Endothelial cell (in vitro differentiated cells): ENCODE measurements at places on chromosomes 5 and 9. TPM values are rescaled to one million over a fixed set of nuclear protein-coding genes. Genes with fewer than 3 reads are reported as not detected.
A peak's percentile ranks its signal among the peaks of the same experiment; 100 is the strongest.

GRCh38 chr9:82333671-82334070 is 345.1 kb downstream of the SPATA31D1 start:
- H3K36me3 ChIP-seq, result no peaks in the 10 kb centered on the region
- H3K4me1 ChIP-seq, result peaks cover 6% of the 10 kb centered on the region
- peaks cover 2% of the 10 kb centered on the region for H3K27me3 ChIP-seq

DNA sequence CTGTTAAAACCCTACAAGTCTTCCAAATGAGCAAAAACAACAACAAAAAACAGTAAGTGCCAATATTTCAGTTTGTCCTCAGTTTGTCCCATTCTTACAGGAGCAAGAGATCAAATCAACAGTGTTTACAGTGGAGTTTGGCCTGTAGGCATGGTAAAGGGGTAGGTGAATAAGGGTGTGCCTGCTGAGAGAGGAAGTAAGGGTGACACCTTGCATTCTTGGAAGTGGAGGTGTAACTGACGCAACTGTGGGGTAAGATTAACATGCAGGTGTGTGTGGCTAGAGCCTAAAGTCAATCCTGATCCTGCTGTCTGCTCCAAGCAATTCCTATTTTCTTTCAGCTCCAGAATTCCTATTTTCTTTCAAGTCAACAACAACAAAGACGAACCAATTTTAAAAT is 43.4 kb downstream of the PFDN1 start:
- peaks cover 17% of the 10 kb centered on the region for H3K36me3 ChIP-seq
- no peak overlapping the region for H3K27ac ChIP-seq
- DNase-seq, result no peak
- peaks cover 9% of the 10 kb centered on the region for H3K4me1 ChIP-seq

GRCh38 chr9:32573821-32574220 is 862 bp upstream of the NDUFB6 start:
- peaks cover 6% of the 10 kb centered on the region for H3K36me3 ChIP-seq
- peak overlapping the region; percentile 95 for H3K27ac ChIP-seq
- H3K4me3 ChIP-seq, result peak overlapping the region; percentile 98
- H3K4me1 ChIP-seq, result peaks cover 14% of the 10 kb centered on the region

DNA sequence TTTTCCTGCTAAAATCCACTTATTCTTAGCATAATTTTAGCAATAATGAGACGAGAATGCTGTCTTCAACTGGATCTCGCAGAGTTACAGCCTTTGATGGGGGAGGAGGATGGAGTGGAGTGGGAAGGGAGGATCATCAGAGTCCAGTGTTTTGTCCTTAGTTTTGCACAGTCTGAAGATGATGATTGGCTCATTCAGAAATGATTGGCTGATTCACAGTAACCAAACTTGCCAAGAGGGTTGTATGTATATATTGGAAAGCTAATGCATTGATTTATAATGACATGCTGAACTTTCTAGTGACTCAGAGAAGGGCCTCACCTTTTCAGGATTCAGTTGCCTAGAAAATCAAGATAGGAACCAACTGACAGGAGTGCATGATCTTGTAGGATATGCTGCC is 448.0 kb downstream of the CCDC171 start:
- H3K27ac ChIP-seq, result no peak overlapping the region
- H3K27me3 ChIP-seq, result no peaks in the 10 kb centered on the region
- no peak for DNase-seq

DNA sequence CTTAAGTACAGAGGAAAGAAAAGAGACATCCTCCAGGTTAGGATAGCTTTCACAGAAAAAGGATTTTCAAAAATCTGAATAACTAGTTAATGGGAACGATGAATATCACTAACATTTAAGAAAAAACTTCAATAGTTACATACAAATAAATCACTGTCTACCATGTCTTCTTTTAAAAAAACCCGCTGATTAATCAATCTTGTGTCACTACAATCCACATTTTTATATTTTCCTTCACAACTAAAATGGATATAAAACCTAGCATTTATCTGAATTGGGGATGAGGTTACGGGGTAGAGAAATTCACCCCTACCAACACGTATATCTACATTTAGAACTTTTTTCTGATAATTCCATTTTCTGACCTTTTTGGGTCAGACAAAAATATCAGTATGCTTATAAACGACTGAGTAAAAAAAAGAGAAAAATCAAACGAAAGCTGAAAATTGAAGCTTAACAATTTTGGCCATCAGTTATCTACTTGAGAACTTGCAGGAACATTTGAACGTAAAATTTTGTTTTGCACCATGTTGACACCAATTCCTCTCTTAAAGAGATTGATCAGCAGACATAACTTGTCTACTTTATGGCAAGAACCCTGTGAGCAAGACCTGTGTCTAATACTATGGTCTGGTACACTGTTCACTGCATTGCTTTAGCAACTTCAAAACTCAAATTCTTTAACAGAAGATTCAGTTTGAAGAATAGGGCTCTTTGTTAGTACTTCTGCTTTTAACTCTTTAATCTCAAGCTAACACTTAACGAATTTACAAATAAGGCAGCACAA is 4.8 kb downstream of the NR3C1 start:
- H3K4me1 ChIP-seq, result peaks cover 13% of the 10 kb centered on the region
- no peak for DNase-seq
- no peaks in the 10 kb centered on the region for H3K27me3 ChIP-seq
- no peaks in the 10 kb centered on the region for H3K36me3 ChIP-seq
- H3K27ac ChIP-seq, result no peak overlapping the region

DNA sequence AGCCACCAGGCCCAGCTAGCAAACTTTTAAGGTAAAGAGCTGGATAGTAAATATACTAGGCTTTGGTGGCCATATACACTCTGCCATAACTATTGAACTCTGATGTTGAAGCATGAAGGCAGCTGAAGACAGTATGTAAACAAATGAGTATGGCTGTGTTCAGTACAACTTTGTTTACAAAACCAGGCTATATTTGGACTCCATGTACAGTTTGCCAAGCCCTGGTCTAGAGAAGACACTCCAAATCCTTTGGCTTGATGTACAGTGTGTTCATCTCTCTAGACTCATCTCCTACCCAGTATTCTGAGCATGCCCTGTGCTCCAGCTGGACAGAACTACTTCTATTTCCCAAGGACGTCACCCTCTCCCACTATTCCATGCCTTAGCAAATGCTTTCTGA is 54.3 kb upstream of the MEGF10 start:
- no peak overlapping the region for H3K27ac ChIP-seq
- H3K4me3 ChIP-seq, result no peak overlapping the region
- no peak for DNase-seq
- peaks cover 12% of the 10 kb centered on the region for H3K4me1 ChIP-seq
- H3K27me3 ChIP-seq, result no peaks in the 10 kb centered on the region

- no peaks in the 10 kb centered on the region for H3K27me3 ChIP-seq
- H3K4me3 ChIP-seq, result no peak overlapping the region
- no peak for DNase-seq
These were observed 14.3 kb downstream of the AGTPBP1 start for GRCh38 chr9:85727500-85727899.

GRCh38 chr9:36964791-36965190 is 69.3 kb downstream of the PAX5 start:
- no peak overlapping the region for H3K27ac ChIP-seq
- H3K36me3 ChIP-seq, result no peaks in the 10 kb centered on the region
- H3K27me3 ChIP-seq, result peaks cover 10% of the 10 kb centered on the region

- H3K36me3 ChIP-seq, result peaks cover 51% of the 10 kb centered on the region
- peak overlapping the region; percentile 49 for H3K27ac ChIP-seq
- H3K27me3 ChIP-seq, result peaks cover 6% of the 10 kb centered on the region
- H3K4me1 ChIP-seq, result no peaks in the 10 kb centered on the region
These were observed 74.9 kb upstream of the RETREG1 start for GRCh38 chr5:16691731-16692130.

The TSSK1B gene
- total RNA-seq, result not detected

The TNFSF15 gene
- not detected for total RNA-seq

The SLC36A1 gene
- 4.8 TPM for total RNA-seq

The IL5 gene
- total RNA-seq, result not detected

The NIM1K gene
- 0.15 TPM for total RNA-seq

The PRDM9 gene
- not detected for total RNA-seq

The VLDLR gene
- total RNA-seq, result 4.4 TPM
